ENCODE measurements at places on chromosomes 2 and 18.

DNA sequence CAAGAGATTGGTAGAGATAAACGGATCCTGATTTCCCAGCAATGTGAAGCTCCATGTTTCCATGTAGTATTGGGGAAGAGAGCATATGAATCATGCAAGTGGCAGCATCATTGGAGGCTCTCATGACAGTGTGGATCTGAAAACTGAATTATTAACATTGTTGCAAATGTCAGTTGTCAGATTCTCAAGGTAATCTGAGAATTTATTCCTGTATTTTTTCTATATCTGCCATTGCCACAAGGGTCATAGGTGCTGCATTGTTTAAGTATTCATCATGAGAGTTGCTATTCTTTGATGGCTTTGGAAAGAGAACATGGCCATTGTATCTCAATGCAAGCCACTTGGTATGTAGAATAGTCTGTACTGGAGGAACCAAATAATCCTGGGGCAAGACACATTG, 1217.0 kb upstream of the ZEB2 start:
- no peak for DNase-seq

GRCh38 chr2:42868874-42869273, 76.5 kb upstream of the HAAO start:
- DNase-seq = no peak

DNA sequence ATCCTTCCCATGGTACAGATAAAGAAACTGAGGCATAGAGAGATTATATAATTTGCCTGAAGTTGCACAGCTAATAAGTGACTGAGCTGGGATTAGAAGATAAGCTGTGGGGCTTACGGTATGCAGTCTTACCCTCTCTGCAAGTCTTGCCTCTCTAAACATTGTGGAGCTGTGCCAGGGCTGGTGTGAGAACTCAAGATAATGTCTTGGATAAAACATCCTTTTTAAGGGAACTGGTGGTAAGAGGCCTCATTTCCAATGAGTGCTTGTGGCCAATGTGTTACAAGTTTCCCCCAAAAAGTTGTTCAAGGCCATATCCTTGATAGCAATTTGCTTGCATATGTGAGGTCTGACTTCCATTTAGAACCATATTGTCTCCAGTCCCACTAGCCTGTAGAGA, 84.3 kb upstream of the ETAA1 start:
- no peak for DNase-seq

DNA sequence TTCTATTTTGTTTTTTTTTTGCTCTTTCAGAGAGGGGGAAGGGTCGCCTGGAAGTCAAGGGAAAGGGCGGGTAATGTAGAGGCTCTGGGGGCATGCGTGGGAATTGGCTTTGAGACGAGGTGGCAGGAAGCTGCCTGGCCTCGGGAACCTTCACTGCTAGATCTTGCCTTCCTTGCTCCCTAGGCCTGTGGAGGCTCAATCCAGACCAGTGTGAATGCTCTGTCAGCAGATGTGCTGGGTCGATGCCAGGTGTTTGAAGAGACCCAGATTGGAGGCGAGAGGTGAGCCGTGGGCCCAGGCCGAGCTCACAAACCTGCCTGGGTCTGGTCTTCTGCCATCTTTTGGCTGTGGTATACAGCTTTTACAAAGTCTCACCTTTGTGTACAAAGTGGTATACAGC, 15.5 kb downstream of the CCT7 start:
- no peak for DNase-seq

GRCh38 chr2:217735899-217736298, 266.9 kb downstream of the TNS1 start:
- no peak for DNase-seq

DNA sequence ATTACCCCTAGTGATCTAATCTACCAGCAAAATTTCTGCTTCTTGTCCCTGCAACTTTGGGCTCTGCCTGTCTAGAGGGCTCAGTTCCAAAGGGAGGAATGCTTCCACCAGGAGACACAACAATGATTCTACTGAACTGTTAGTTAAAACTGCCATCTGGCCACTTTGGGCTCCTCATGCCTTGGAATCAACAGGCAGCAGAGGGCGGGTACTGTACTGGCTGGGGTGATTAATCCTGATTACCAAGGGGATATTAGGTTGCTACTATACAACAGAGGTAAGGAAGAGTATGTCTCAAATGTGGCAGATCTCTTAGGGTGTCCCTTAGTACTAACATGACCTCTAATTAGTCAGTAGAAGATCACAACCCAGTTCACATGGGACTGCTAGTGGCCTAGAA, 21.4 kb downstream of the HADHA start:
- DNase-seq = no peak

DNA sequence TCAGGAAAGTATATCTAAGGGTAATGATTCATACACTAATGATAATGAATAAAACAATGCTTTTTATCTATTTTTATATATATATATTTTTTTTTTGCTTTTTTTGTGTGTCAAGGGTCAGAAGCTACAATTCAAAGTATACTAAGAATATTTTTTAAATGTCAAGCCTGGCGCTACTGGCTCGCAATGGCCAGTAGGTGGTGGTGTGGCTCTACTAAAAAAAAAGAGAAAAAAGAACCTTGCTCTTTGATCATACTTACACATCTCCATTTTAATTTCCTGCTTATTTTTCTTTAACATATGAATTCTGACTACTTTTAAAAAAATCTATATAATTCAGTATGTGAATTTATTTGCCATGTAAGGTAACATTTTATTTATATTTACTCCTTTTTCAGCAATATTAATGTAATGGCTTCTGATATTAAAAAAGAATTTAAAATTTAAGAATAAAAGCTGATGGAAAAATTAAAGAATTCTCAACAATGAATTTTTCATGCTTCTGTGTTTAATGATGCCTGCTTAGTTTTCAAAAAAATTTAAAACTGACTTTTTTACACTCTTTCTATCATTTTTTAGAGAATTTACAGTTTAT, 232.9 kb downstream of the GULP1 start:
- no peak for DNase-seq

GRCh38 chr18:38077229-38077628, 511.6 kb upstream of the CELF4 start:
- DNase-seq = no peak

GRCh38 chr2:217360781-217361482, 501.1 kb upstream of the TNP1 start:
- no peak for DNase-seq

GRCh38 chr18:59575995-59576394, 121.2 kb downstream of the CCBE1 start:
- DNase-seq = no peak

- no peak for DNase-seq
These were observed 267.6 kb upstream of the LYPD1 start for GRCh38 chr2:132937629-132938028.

GRCh38 chr2:127037476-127037875, 69.5 kb downstream of the BIN1 start:
- DNase-seq = no peak

- no peak for DNase-seq
These were observed 6.5 kb upstream of the UCN start for GRCh38 chr2:27314709-27315108.

GRCh38 chr2:13230221-13230620, 513.5 kb downstream of the TRIB2 start:
- DNase-seq = no peak

DNA sequence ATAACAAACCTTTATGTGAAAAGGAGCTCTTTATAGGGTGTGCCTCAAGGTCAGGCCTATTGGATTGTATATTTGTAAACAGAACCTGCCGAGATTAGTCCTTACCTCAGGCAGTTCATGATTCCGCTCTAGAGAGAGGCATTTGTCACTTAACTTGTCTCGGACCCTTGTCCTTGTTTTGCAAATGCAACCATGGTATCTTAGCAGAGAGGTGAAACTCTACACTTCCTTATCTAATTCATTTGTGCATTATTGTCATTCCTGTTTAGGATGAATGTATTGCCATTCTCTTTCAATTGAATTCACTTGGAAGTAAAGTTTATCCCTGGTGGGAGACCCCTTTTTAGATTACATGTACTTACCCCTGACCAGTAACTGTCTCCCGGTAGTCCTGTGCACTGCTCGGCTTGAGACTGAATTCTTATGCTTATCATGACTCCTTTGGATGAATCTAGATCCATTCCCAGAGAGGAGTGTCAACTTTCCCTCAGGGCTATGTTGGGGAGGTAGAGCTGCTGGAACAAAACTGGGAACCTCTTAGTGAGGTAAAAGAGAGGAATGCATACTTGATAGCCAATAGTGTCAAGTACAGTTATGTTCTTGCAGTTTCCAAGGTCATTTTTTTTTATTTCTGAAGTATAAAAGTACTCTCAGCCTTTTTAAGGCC, 46.6 kb downstream of the SGPP2 start:
- DNase-seq = no peak

DNA sequence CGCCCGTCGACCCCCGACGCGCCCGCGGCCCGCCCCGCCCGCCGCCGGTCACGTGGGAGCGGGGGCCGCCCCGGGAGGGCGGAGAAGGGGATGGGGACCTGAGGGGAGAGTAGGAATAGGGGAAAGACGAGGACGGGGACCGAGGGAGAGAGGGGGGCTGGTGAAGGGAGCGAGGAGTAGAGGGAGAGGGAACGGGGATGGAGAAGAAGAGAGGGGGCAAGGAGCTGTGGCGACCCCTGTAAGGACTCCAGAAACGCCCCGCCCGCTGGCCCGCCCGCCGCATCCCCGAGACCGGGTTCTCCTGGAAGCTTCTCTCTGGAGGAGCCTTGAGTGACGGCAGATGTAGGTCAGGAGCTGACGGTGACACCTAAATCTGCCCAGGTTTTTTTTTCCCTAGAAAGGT, 615 bp downstream of the ADNP2 start:
- DNase-seq = no peak

GRCh38 chr2:71605781-71606241, 152.4 kb downstream of the DYSF start:
- DNase-seq = no peak

DNA sequence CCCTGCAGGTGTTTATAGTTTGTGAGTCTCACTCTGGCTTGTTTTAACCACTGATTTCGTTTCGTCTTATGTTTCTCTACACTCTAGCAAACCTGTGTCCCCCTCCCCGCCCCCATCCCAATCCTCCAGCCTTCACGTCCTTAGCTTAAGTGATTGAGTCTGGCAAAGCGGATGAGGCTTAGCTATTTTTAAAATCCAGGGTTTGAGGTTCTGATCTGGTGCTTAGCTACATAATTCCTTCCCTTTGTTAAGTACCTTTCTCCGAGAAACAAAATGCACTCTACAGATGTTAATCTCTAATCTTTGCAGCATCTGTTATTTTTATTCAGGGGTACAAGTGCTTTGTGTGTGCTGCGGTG, 7.8 kb downstream of the AGAP1 start:
- no peak for DNase-seq

DNA sequence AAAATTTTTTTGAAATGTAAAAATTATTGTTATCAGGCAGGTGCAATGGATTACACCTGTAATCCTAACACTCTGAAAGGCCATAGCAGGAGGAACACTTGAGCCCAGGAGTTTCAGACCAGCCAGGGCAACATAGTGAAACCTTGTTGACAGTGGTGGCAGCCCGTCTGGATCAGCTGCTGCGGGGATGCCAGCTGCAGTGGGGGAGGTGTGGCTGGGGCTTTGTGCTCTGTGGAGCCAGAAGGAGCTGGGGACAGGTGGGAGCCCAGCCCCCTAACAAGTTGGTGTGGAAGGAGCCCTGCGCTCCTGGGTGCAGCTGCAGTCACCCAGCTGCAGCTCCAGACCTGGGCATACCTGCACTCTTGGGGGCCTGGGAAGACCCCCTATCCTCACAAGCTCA, 182.4 kb upstream of the MC4R start:
- no peak for DNase-seq

DNA sequence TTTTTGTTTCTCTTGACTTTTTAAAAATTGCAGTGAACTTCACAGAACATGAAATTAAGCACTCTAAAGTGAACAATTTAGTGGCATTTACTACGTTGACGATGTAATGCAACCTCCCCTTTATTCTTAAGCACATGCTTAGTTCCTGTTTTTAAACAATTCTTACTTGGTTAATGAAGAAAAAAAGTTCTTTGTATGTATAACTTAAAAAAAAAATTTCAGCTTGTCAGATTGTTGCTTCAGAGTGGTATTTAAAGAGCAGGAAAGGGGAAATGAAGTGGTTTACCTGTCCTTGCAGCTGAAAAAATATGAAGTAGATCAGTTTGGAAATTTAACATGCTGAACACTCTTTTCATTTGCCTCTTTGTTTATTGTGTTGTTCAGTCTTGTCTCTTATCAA, 95.7 kb upstream of the RASGRP3 start:
- no peak for DNase-seq

DNA sequence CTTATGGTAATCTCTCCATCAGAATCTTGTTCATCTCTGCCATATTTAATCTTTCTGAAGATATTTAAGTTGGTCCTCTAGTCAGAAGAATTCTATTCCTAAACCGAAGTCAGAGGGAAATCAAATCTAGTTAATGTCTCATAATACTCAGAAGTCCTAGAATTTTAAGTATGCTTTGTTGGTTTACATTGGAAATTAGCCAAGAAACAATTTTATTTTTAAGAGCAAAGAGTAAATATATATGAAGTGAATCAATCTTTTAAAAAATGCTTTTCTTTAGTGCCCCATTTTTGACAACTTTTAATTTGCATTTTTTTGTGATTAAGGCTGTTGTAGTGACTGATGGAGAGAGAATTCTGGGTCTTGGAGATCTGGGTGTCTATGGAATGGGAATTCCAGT, 38.1 kb downstream of the ME2 start:
- DNase-seq = no peak

DNA sequence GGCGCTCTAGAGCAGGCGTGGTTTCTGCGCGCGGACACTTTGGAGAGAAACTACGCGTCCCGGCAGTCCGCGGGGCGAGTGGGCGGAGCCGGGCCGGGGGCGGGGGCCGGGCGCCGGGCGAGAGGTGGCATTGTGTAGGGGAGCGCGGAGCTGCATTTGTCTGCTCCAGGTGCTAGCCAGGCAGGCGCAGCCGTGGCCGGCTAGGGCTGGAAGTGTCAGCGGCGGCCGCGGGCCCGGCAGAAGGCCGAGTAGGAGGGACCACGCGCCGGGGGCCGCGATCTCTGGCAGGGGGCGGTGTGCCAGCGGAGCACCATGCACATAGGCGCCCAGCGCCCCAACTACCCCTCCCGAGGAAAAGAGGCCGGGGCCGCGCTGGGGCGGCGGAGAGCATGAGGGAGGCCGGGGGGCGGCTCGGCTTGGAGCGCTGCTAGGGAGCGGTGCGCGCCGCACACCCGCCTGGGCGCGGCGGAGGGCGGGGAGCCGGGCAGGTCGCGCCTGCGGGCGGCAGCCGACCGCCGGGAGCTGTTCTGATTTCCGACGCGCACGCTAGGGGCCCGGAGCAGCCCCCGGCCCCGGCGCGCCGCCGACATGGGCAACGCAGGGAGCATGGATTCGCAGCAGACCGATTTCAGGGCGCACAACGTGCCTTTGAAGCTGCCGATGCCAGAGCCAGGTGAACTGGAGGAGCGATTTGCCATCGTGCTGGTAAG, at the start of gene FMNL2:
Gene FMNL2, plus strand, starts transcription at position 159 of the 710 bp plus-strand sequence.
- peak; percentile 16 for DNase-seq

- DNase-seq = no peak
These were observed 71.8 kb downstream of the ID2 start for GRCh38 chr2:8753609-8754008.

- no peak for DNase-seq
These were observed 4.5 kb downstream of the RHOB start for GRCh38 chr2:20451341-20451740.

GRCh38 chr18:452816-453215, 47.7 kb downstream of the COLEC12 start:
- no peak for DNase-seq
